Lower lobe of right lung (tissue), 2 donors: ENCODE measurements at places on chromosomes 4 and X. TPM values are rescaled to one million over a fixed set of nuclear protein-coding genes. Genes with fewer than 3 reads are reported as not detected.

GRCh38 chr4:139535871-139536234 is 20.2 kb downstream of the SETD7 start:
- no peak for DNase-seq

DNA sequence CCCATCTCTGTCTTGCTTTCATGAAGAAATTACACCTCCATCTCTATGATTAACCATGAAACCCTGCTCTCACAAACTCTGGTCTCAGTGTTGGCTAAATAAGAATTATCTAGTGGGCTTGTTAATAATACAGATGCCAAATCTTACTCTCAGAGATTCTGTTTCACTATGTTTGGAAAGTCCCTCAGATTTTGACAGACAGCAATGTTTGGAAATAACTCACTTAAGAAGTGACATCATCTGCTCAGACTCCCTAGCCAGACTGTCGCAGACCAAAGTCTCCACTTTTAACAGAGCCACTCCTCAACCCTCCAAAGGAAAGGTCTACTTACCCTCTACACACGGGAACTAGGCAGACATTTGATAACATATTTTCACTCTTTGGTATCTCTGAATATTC is 328.5 kb upstream of the FGF16 start:
- DNase-seq, result no peak

DNA sequence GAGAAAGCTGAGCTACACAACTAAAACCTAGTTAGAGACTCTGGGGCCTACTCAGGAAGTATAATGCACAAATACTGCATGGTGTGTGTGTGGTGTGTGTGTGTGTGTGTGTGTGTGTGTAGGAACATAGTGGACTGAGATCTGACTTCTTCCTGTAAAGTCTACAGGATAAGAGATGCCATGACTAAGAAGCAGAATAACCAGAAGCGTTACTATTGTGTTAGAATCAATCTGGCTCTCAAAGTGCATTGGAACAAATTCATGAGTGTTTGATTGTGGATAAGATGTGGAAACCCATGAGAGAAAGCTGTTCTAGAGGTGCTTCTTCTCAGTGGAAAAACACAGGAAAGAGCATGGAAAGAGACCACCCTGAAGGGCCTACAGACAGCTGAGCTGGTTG is 302.1 kb downstream of the INPP4B start:
- no peak for DNase-seq

DNA sequence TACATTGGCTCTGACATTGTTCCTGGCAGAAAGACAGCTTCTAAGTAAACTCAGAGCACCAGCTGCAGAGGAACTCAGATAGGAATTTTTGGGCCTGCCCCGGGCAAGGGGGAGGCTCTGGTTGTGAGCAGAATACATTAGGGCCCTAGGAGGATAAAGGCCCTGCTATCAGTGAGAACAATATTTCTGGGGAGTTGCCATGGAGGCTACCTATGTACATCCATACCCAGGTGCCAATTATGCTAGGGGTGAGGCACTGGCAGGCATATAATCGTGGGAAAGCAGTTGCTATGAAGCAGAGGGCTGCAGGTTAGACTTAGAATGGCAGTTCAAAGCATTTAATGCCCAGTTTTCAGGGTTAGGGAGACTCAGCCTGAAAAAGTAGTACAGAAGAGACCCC is 273.5 kb upstream of the EDA2R start:
- no peak for DNase-seq

DNA sequence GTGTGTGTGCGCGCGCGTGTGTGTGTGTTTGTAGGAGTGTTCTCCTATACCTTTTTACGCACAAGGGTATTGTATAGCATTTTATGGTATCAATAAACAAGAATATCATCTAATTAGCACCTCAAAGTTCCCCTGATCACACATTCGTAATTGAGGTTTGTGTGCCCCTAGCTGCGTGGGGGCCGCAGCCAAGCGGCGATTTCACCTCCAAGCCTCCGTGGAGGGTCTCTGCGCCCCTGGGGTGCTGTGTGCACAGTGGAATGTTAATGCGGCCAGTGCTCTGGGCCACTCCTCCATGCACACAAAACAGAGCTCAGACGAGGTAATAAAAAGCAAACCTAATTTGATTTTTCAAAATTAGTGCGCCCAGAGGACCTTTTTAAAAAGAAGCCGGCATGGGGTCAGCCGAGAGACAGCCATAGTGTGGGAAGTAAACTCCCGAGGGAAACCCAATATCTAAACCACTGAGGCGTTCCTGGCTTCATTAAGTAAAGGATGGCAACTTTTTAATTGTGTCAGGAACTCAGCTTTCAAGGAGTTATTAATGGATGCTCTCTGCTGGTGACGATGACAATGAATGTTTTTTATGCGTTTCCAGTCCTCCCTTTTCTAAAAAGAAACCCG is 110.6 kb downstream of the SORCS2 start:
- DNase-seq, result no peak

ITM2A gene
- 58.5 TPM for total RNA-seq

DNA sequence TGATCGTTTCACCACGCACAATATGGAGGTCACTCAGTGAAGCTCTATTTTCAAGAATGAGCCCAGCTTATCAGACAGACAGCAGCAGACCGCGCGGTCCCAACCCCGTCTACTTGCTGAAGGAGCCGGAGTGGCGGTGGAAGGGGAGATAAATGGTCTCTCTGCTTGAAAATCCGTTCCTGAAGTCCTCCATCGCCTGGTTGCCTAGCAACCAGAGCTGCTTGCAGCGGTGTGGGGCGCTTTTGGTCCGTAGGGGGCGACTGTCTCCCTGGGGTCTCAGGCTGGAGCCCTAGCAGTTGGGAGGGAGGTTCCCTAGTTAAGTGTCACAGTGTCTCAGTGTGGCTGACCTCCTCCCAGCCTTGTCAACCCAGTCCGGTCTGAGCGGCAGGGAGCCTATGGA is 8.3 kb upstream of the DLG3 start:
- no peak for DNase-seq

FGF16 gene
- not detected for total RNA-seq

ATP2B3 gene
- not detected for total RNA-seq

AR gene
- total RNA-seq, result 5.0 TPM

DNA sequence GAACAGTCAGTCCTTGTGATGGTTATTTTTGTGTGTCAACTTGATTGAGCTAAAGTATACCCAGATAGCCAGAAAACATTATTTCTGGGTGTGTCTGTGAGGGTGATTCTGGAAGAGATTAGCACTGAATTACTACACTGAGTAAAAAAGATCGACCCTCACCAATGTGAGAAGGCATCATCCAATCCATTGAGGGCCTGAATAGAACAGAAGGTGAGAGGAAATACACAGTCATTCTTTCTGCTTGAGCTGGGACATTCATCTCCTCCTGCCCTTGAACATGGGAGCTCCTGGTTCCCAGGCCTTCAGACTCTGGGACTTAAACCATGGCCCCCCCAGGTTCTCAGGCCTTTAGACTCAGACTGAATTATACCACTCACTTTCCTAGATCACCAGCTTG is 22.3 kb downstream of the INPP4B start:
- DNase-seq, result no peak

DNA sequence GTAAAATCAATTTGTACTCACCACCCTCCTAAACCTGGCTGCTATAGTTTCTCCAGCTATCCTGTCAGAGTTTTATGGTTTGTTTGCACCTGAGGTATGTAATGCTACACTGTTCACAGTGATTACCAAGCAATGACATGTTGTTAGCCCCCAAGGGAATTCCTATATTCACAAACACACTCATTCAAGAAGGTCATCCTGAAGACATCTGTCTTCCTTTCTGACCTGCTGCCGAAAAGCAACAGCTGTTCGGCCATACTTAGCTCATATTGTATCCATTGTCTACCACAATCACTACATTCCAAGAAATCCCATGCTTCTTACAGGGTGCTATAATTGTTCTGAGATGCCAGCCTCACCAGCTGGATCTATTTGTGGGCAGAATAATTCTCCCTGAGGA is 160.1 kb upstream of the GYPA start:
- DNase-seq, result no peak

- DNase-seq, result no peak
Observed at GRCh38 chr4:65033899-65034298, 624.6 kb upstream of the TECRL start.

NUDT10 gene
- total RNA-seq, result not detected

- no peak for DNase-seq
Observed at GRCh38 chr4:10480616-10481015, 23.4 kb upstream of the ZNF518B start.

DNA sequence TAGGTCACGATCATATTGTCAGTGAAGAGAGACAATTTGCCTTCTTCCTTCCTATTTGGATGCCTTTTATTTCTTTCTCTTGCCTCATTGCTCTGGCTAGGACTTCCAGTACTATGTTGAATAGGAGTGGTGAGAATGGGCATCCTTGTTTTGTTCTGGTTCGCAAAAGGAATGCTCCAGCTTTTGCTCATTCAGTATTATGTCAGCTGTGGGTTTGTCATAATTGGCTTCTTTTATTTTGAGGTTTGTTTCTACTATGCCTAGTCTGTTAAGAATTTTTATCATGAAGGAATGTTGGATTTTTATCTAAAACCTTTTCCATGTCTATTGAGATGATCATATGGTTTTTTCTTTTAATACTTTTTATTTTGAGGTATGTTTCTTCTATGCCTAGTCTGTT is 152.3 kb upstream of the MAD2L1 start:
- no peak for DNase-seq

- DNase-seq, result no peak
Observed at GRCh38 chrX:13893826-13894225, 76.9 kb upstream of the GPM6B start.

DNA sequence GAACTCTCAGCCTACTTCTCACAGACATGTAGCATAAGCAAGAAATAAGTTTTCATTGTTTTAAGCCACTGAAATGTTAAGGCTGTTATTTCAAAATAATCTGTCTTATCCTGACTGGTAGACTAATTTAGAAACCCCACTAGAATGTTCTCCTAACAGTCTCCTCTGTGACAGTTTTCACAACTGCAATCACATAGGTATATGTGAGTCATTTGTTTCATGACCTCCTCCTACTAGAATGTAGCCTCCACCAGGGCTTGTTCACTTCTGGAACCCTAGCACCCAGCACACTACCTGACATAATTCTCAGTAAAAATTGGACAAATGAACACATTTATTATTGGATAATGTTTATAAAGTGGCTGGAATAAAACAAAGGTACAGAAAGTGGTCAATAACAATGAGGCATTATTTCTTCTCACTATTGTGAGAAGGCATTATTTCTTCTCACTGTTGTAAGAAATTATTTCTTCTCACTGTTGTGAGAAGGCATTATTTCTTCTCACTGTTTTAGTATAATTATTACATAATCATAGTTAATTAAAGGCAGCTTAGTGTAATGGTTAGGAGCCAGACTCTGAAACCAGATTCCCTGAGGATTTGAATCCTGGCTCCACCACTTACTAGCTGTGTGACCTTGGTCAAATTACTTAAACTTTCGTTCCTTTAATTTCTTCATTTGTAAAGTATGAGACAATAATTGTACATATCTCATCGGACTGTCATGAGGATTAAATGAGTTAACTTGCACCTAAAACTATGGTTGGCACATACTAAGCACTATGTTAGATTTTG is 251.5 kb downstream of the RASL11B start:
- DNase-seq, result no peak

ZXDA gene
- 4.6 TPM for total RNA-seq

SSX4 gene
- total RNA-seq, result not detected

ADGRG2 gene
- total RNA-seq, result 1.1 TPM

PCSK1N gene
- 3.0 TPM for total RNA-seq

GRCh38 chr4:10239982-10240654 is 123.5 kb upstream of the WDR1 start:
- DNase-seq, result no peak

DNA sequence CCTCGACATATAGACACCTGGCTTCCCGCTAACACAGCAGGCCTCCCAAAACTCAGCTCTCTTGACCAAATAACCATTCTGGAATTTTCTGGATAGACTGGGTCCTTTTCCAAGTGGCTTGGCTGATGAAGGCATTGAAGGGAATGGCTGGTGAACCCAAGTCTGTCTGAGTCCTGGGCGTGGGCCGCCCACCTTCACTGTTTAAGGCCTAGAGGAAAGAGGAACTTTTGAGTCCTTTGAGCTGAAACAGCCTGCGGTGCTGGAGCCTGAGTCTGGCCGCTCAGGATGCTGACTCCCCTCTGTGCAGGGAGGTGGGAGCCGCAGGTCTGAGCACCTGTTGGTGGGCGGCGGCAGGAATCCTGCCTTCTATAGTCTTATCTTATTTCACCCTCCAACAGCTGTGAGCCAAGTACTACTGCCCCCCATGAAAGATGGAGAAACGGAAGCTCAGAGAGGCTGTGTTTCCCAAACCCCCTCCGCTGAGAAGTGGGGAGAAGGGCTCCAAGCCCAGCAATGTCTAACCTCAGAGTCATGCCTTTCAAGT is 23.4 kb downstream of the ACOX3 start:
- DNase-seq, result no peak

DNA sequence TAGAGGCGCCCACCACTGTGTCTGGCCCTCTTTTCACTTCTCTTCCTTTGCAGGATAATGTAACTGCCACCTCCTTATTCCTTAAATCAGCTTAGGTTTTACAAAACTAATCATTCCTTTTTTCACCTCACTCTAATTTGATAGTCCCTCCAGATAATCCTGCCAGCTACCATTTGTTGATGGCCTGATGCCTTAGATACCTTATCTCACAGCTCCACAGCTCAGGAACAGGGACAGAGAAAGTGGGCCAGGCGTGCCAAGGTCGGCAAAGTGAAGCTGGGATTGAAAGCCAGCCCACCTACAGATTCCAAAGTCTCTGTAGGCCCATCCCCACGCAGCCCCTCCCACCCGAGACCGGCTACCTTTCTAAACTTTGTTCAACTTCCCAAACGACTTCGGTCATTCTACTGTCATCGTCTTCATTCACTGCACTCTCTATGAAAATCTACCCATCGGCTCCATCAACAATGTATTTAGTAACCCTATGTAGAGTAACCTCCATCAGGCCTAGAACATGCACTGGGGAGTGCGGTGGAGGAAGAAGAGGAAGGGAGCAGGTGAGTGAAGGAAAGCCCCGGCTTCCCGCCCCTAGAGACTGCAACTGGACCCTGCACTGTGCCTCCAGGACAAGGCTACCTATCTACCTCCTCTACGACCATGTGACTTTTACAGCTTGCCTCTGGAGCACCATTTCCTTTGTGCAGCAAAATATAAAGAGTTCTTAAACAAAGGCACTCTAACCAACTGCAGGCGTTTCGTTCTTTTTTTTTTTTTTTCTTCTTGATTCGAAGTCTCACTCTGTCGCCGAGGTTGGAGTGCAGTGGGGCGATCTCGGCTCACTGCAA is 1.5 kb downstream of the CASP6 start:
- no peak for DNase-seq

- DNase-seq, result no peak
Observed at GRCh38 chr4:140059159-140059558, 94.8 kb downstream of the MAML3 start.

GRCh38 chr4:141246683-141247429 is 26.2 kb downstream of the ZNF330 start:
- DNase-seq, result no peak

ADH1C gene
- total RNA-seq, result 8.2 TPM

TCEAL6 gene
- total RNA-seq, result not detected
